Activated CD8-positive, alpha-beta memory T cell treated with anti-CD3 and anti-CD28 coated beads for 1 hour (primary cell): ENCODE measurements at places on chromosomes 12 and 14.

GRCh38 chr12:118397708-118398440 is 21.5 kb downstream of the SUDS3 start:
- no peak for DNase-seq

DNA sequence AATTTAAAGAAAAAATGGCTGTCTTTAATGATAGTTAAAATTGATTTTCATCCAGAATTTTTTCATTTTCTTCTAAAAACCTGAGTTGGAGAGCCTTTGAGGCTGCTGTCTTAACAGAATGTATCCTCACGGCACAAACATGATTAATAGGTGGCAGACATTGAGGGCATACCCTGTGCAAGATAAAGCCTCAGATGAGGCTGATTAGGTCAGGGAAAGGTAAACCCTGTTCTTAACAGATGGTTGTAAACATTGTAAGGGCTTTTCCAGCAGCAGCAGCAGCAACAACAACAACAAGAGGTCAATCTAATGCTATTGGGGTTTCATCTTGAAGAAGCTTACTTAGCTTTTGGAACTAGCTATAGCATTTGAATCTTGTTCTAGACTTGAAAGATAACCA is 17.4 kb downstream of the GNG2 start:
- DNase-seq: no peak

GRCh38 chr12:95216711-95217376 is 423 bp downstream of the FGD6 start:
- DNase-seq: no peak

DNA sequence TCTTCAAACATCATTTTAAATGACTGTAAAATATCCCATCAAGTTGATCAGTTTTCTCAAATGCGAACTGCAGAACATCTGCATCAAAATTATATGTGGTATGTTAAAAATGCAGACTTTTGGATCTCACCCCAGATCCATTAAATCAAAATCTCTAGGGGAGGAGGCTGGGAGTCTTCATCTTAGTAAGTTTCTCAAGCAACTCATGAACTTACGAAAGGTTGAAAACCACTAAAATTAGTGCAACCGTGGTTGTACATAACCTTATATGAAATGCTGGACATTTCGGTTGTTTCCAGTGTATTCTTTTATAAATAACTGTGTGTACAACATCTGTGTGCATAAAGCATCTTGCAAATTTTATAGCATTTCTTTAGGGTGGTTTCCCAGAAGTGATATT is 39.2 kb downstream of the ZFP36L1 start:
- DNase-seq: no peak

DNA sequence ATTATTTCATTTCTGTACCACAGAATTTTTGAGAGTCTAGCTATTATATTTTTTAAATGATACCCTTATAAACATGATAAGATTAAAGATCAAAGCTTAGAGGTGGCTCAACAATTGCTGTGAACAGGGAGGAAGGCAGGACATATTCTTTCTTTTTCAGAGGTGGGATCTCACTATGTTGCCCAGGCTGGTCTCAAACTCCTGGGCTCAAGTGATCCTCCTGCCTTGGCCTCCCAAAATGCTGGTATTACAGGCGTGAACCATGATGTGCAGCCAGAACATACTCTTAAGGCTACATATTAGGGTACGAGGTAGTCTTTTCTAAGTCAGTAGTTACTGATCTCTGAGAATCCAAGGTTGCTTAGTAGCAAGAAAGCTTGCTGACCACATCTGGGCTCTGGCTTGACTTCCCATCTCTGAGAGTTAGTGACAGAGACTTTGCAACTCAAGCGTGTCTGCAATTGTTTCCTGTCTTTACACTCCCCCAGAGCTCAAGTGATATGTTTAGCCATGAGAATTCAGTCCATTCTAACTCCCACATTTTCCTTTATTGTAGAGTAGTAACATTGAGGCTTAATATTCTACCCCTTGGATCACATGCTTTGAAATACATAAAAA is 8.6 kb downstream of the RAB5B start:
- no peak for DNase-seq

- DNase-seq: no peak
Measured at GRCh38 chr14:102279282-102279681, 25.7 kb downstream of the MOK start.

- no peak for DNase-seq
Measured at GRCh38 chr12:109170324-109170723, 53.9 kb downstream of the ACACB start.

DNA sequence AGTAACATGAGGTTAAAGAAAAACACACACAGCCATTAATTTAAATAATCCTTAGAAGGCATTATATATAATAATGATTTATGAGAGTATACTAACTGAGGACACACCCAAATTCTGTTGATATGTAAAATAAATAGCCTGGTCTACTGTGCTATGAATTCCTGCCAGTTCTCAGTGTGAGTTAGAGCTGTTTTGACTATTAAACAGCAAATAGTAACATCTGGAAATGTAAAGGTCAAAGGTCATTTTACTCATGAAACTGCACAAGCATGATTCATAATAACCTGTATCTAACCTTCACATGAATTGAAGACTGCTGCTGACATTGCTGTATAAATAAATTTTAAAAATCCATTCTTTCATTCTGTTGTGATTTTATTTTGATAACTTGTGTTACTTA is 966.7 kb downstream of the SLC6A15 start:
- no peak for DNase-seq

DNA sequence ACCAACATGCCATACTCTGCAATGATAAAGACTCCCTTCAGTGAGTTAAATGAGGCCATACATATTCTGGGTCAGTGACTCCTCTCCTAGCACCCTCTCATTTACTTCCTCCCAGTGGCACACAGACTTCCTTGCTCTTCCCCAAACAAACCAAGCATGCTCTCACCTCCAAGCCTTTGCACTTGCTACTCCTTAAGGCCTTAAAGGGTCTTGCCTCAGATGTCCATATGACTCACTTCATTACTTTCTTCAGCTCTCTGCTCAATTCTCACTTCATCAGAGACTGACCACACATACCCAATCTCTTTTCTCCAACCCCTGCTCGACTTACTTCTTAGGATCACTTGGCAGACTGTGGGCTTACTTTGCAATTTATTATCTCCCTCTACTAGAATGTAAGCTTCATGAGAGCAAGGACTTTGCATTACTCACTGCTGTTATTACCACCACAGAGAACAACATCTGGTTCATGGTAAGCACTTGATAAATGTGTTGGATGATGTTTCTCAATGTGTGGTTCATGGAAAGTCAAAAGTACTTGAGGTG is 22.8 kb downstream of the DDX24 start:
- no peak for DNase-seq

GRCh38 chr12:52427083-52427482 is 7.1 kb downstream of the KRT75 start:
- DNase-seq: no peak

- no peak for DNase-seq
Measured at GRCh38 chr14:100190126-100190525, 30.7 kb upstream of the DEGS2 start.

DNA sequence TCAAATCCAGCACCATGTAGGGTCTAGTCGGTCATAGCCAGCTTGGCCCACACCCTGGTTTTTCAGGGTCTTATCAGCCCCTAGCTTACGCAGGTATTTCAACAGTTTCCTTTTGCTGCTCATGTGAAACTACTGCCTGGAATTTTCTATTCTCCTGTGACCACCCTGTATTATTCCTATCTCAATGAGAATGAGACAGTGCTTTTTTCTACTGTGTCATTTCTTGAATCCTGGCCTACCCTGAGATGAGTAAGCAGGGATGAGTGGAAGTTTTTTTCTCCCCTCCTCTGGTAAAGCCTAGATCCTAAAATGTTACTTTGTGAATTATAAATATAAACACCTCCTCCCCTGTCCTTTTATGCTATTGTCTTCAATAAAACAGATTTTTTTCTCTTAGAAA is 62.7 kb upstream of the ARID2 start:
- DNase-seq: no peak

GRCh38 chr12:105201299-105201698 is 34.7 kb downstream of the APPL2 start:
- DNase-seq: no peak
